ENCODE measurements at places on chromosomes 7 and 10. TPM values are rescaled to one million over a fixed set of nuclear protein-coding genes. Genes with fewer than 3 reads are reported as not detected.

Gene PRKG1
- not detected for total RNA-seq

Gene VENTX
- total RNA-seq = not detected

Gene SFXN3
- 52.4 TPM for total RNA-seq

Gene CLEC2L
- not detected for total RNA-seq

Gene ANKRD16
- total RNA-seq = 3.5 TPM

Gene FOXI2
- total RNA-seq = not detected

Gene TSPAN12
- 1.8 TPM for total RNA-seq

Gene ADCY1
- total RNA-seq = not detected

GRCh38 chr7:87627634-87627994 lies 584 bp upstream of the RUNDC3B start:
- no peak for DNase-seq

- DNase-seq = no peak
These were observed 1060.6 kb downstream of the LRMDA start for GRCh38 chr10:76492026-76492425.

DNA sequence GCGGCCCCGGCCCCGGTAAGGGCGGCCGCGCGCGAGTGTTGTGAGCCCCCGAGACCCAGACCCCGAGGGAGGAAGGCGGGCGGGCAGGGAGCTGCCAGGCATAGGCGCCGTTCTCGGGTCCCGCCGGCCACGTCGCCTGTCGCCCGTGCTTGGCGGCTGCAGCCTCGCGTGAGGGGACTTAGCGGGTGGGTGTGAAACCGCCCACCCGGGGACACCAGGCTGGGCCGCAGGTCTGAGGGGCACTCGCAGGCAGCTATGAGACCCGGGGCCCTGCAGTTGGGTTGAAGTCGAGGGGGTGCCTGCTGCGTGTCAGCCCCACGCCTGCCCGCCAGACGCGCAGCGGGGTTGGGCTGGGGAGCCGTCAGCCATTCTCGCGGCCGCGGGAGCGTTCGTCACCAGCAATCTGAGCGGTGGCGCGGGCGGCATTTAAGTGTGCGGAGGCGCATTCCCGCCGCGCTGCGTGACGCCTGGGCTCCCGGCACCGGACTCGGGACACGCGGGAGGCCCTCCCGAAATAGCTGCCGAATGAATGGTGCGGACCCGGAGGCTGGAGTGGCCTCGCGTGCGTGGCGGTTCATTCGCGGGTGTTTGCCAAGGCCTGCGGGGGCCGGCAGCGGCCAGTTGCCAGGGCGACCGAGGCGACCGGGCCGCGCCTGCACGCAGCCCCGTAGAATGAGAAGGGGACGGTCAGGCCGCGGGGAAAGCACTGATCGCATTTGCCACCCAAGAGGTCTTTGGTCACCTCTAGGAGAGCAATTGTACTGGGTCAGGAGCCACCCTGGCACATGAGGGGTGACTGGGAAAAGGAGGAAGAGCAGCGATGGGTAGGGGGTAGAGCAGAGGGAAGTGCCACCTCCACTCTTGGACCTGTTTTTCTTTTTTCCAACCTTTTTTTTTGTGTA lies 750 bp downstream of the ZNF398 start:
- DNase-seq = peak; percentile 79

DNA sequence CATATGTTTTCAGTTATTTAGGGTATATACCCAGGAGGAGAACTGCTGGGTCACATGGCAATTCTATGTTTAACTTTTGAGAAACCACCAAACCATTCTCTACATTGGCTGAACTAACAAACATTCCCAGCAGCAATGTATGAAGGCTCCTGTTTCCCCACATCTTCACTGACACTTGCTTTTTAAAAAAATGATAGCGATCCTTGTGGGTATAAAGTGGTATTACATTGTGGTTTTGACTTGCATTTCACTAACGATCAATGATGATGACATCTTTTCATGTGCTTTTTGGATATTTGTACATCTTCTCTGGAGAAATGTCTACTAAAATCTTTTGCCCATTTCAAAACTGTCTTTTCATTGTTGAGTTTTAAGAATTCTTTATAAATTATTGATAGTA lies 51.2 kb upstream of the ANAPC16 start:
- DNase-seq = peak; percentile 19

DNA sequence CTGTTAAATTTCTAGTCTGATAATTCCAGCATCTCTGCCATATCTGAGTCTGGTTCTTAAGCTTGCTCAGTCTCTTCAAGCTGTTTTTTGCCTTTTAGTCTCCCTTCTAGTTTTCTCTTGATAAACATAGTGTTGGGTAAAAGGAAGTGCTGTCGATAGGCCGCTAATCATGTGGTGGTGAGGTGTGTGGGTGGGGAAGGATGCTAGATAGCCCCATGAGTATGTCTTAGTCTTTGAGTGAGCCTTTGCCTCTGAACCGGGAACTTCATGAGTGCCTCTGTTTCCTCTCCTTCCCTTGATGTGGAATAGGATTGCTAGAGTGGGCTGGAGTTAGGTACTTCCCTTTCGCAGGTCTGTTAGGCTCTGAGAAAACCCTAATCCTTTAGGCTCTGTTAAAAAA lies 441.8 kb downstream of the INHBA start:
- no peak for DNase-seq

- no peak for DNase-seq
These were observed 189.8 kb upstream of the TEX47 start for GRCh38 chr7:88985295-88985694.

DNA sequence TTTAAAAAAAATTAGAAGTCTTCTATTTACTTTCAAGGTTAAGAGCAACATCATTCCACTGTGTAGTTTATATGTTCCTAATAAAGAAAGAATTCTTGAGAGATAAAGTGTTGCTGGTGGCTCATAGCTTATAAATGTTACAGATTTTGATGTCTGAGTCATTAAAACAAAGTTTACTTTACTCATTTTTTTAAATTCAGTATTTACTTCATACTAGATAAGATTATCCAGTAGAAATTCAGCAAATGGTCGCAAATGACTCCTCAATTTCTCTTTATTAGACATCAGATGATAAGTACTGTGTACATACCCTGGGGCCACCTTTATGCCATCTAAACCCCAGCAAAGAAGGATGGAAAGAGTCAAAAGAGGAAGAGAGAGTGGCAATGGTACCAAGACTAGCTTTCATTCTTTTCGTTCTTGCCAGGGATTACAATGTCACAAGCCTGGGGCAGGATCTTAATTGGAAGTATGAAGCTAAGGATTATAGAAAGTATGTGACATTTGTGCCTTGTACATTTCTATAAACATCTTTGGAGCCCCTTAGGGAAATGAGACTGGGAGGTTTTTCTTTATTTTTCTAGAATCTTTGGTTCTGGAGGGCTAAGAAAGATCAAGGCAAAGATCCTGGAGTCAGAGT lies 206.1 kb downstream of the CHRM2 start:
- DNase-seq = peak; percentile 85

DNA sequence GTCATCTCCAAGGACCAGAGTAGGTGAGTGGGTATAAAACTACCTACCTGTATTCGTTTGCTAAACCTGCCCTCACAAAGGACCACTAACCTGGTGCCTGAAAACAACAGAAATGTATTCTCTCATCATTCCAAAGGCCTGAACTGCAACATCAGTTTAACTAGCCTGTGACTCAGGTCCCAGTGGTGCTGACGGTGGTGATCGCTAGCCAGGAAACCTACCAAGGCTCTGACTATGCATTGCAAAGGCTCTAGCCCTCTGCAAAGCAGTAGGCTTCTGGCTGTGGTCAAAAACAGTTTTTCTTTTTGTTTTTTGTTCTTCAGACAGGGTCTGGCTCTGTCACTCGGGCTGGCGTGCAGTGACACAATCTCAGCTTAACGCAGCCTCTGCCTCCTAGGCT lies 107.5 kb downstream of the NPTX2 start:
- no peak for DNase-seq

DNA sequence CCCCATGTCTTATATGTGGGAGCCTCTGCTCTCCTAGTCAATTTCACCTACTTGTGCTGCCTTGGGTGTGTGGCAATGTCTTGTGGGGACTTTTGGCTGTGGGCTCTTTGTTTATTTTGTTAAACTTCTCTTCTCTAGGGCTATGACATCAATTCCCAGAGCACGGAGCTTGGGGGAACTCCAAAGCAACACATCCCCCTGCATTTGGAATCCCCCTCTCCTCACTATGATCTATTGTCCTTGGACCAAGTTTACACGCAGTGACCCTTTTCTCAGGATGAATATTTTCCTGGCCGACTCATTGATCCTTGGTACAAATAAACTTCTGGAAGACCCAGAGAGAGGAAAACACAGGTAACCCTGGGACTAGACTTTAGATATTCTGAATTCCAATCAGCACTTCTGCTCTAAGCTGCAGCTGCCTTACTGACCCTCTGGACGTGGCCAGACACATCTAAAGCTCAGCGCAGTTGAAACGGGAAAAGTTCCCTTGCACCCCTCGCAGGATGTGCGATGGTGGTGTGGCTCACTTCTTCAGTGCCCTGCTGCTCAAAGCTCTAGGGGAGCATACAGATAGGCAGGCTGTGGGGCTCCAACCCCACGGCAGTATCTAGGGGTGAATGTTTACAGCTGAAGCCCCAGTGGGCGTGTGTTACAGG lies 110.8 kb downstream of the TMEM178B start:
- no peak for DNase-seq

DNA sequence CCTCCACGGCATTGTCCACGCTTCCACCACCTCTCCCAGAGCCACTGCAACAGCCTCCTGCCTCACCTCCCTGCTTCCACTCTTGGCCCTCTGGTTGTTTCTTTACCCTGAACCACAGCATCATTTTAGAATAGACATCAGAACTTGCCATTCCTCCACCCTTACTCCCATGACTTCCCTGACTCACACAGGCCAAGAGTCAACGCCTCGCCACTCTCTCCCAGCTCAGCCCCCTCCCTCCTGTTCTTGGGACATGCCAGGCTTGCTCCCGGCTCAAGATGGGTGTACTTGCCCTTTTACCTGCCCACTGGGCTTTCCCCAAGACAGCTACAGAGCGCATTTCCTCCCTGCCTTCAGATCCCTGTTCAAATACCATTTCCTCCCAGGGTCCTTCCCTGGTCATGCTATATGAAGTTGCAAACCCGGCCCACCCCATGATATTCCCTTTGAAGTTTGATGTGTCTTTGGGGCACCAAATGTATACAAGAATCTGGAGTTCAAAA lies 429.1 kb downstream of the RPS24 start:
- DNase-seq = no peak

GRCh38 chr10:59557642-59558041 lies 152.0 kb downstream of the SLC16A9 start:
- no peak for DNase-seq

GRCh38 chr7:34747176-34747781 lies 89.3 kb downstream of the NPSR1 start:
- no peak for DNase-seq

GRCh38 chr10:97356318-97356914 lies 21.9 kb upstream of the FRAT2 start:
- no peak for DNase-seq

- no peak for DNase-seq
These were observed 46.6 kb downstream of the RSU1 start for GRCh38 chr10:16770670-16771069.

- no peak for DNase-seq
These were observed 647.5 kb upstream of the IGFBP3 start for GRCh38 chr7:46568420-46569132.

All from SJSA1 (cell line).